ENCODE measurements at places on chromosomes 7 and 10.

- no peak for DNase-seq
Observed at GRCh38 chr10:96401036-96401435, 42.2 kb upstream of the OPALIN start.

DNA sequence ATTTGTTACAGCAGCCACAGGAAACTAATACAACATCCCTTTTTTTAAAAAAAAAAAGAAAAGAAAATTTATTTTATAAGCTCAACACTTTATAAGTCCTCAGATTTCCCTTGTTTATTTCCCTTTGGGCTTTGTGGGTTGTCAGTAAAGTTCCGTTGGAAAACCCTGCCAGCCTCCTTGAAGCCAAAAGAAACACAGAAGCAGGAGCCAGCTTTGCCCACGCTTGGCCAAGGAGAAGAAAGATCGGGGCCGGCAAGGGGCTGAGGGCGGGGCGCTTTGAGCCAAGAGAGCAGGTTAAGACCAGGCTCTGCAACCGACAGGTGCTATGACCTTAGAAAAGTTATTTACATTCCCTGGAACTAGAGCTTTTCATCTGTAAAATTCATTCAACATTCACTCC, 72.7 kb downstream of the RGS10 start:
- no peak for DNase-seq

DNA sequence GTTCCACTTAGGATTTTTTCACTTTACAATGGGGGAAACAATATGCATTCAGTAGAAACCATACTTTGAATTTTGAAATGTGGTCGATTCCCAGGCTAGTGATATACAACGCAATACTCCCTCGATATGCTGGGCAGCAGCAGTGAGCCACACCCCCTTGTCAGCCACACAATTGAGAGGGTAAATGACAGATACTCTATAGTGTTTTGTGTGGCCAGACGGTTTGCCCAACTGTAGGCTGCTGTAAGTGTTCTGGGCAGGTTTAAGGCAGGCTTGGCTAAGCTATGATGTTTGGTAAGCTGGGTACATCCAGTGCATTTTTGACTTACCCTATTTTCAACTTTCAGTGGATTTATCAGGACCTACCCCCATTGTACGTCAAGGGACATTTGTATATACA, 169.6 kb upstream of the KIAA1217 start:
- no peak for DNase-seq

DNA sequence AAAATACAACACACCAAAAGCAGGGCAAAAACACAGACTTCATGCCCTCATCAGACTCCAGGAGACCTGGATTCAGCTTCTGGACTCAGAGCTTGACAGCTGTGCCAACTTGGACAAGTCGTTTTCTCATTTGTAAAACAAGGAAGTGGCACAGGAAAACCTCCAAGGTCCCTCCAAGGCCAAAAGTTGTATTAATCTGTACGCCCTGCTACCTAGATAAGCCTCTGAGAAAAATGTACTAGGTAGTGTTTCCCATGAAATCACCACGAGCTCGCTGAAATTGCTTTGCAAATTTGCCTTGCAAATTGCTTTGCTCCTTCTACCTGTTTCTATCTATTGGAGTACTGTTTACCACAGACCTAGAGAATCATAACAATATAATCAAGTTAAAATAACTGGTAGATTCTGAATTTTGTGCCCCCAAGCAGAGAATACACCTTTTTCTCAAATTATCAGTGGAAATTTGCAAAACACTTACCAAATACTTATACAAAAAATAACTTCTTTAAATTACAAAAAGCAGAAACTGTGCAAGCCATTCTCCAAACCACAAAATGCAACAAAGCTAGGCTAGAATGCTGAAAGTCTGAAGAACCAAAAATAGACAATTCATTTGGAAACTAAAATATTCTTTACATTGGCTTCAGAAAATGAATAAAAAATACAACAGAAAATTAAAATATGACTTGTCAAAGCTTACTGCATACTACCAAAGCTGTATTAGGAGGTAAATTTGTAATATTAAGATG, 158.1 kb upstream of the CHST15 start:
- DNase-seq = no peak

DNA sequence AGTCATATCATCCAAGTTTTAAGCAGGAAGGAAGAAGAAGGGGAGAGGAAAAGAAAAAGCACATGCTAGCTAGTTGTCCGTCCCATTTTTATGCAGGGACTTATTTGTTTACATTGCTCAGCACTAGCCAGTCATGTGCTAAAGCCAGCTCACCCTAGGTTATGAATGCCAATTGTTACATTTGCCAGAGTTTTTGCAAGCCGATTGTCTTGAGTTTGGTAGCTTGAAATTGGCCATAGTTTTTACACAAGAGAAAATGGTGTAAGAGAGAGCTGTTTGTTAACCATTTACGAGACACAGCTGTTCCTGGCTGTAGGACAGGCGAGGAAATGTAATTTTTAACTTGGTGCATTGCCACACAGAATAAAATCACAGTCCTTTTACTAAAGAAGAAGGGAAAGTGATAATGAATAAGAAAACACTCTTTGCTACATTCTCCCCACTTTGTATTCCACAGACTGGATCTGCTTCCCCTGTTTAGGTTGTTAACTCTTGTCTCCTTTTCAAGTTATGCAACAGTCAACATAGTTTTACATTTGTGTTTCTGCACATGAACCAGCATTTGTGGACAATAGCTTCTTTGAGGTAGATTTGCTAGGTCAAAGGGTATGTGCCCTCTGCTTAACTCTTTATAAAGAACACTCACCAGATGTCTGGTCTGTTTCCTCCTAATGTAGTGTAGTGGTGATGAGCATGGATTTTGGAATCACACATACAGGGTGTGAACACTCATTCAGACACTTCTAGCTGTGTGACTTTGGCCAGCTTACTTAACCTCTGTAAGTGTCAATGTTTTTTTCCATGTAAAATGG, 357.2 kb downstream of the LRMDA start:
- no peak for DNase-seq

- no peak for DNase-seq
Observed at GRCh38 chr10:81884856-81885255, 9.9 kb downstream of the NRG3 start.

- no peak for DNase-seq
Observed at GRCh38 chr7:141586878-141587277, 35.7 kb downstream of the AGK start.

GRCh38 chr7:29304756-29305155, 110.2 kb downstream of the CHN2 start:
- DNase-seq = no peak

DNA sequence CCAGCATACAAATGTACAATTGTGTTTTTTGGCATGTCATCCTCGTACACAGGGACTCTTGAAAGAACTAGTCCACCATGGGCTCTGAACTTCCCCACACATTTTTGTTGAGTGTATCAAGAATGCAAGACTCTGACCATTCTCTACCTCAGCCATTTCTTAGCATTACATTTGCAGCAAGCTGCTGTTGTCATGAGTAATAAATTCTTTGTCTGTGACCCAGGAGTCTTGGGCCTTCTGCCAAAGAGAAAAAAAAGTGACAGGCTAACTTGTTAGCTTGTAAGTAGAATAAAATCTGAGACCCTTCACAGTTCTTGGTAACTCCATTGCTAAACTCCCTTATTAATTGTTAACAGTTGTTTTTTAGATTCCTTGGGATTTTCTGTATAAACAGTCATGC, 542.3 kb upstream of the MBL2 start:
- DNase-seq = no peak

- DNase-seq = no peak
Observed at GRCh38 chr7:22572937-22573336, 72.9 kb upstream of the STEAP1B start.
